Stimulated activated CD8-positive, alpha-beta memory T cell treated with anti-CD3 and anti-CD28 coated beads, Interleukin-4, amount 100 ng/mL, for 4 hours (primary cell): ENCODE measurements at places on chromosomes 2 and 18.

- DNase-seq = no peak
Measured at GRCh38 chr2:56687169-56687568, 503.4 kb downstream of the CCDC85A start.

GRCh38 chr2:96161898-96162297, 16.7 kb upstream of the DUSP2 start:
- no peak for DNase-seq

- DNase-seq = no peak
Measured at GRCh38 chr2:47520302-47520630, 117.3 kb downstream of the MSH2 start.

DNA sequence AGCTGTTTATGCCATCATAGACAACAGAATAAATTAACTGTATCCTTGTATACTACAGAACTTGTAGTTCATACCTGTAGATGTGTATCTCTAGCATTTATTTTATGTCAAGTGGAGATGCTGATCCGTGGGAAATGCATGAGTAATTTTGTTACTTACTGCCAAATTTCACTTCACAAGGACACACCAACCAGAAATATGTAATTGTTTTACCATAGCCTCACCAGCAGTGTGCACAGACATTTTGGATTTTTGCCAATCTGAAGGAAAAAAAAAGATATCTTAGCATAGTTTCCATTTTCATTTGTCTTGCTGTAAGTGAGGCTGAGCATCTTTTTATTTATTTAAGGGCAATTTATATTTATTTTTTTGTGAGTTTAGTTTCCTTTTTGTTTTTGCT, 265.1 kb upstream of the OSR1 start:
- DNase-seq = no peak

DNA sequence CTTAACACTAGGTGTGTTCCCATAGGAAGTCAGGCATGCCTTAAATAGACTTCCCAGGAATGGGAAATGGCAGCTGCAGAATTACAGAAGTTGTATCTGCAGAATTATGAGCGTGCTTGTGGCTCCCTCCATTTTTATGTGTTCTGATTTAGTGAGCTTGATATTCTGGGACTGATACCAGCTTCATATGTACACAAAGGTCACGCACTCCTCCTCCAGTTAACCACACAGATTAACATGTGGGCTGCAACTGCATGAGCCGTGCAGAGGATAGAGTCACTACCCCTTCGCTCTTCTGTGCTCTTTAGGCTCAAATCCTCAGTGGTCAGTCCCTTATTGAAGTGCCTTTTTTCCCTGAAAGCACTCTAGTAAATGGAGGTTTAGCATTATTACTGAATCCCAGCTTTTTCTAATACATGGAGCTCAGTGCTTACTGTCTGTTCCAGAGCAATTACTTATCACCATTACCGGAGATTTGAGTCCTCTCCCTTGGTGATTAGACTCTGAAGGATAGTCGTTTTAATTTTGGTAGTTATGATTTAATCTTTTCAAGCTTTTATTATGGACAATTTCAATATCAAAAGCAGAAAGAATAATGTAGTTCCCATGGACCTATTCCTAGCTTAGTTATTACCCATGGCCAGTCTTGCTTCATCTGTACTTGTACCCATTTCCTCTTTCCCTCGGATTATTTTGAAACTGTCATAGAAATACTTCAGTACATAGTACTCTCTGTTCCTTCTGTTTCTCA, 238.3 kb downstream of the PRKCE start:
- DNase-seq = no peak

DNA sequence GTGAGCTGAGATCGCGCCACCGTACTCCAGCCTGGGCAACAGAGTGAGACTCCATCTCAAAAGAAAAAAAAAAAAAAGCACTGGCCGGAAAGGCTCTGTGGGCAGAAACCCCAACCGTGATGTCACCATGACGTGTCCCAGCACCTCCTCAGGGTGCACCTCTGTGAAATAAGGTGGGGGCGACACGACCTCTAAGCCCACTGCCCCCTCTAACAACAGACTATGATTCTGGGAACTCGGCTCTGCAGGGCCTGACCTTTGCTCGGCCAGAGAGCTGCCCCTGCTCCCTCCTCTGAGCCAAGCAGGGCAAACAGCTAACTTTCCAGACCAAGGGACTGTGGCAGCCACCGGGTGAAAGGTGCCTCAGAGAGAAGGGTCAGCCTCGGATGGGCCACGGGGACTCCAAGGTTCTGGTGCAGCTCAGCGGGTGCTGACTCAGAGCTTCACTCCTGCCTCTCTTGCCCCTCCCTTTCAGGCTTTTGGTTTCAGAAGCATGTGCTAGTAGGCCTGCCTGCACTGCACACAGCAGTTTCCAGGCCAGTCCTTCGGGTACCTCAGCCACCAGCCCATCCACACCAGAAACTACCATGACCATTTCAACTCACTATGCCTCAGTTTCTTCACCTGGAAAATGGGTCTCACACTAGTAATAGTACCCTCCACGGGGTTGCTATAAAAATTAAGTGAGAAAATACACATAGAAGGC, 8.0 kb downstream of the TMBIM1 start:
- peak; percentile 51 for DNase-seq

GRCh38 chr2:225310745-225311144, 88.8 kb upstream of the NYAP2 start:
- no peak for DNase-seq

- no peak for DNase-seq
Measured at GRCh38 chr18:43279015-43279744, 1.9 kb upstream of the SYT4 start.

- DNase-seq = no peak
Measured at GRCh38 chr18:67514901-67515540, 1.5 kb downstream of the DSEL start.

GRCh38 chr2:37877457-37878315, 47.4 kb upstream of the RMDN2 start:
- DNase-seq = no peak

- DNase-seq = no peak
Measured at GRCh38 chr18:49062832-49063226, 112.1 kb upstream of the SMAD7 start.

GRCh38 chr18:57784034-57784800, 18.9 kb downstream of the ATP8B1 start:
- no peak for DNase-seq

DNA sequence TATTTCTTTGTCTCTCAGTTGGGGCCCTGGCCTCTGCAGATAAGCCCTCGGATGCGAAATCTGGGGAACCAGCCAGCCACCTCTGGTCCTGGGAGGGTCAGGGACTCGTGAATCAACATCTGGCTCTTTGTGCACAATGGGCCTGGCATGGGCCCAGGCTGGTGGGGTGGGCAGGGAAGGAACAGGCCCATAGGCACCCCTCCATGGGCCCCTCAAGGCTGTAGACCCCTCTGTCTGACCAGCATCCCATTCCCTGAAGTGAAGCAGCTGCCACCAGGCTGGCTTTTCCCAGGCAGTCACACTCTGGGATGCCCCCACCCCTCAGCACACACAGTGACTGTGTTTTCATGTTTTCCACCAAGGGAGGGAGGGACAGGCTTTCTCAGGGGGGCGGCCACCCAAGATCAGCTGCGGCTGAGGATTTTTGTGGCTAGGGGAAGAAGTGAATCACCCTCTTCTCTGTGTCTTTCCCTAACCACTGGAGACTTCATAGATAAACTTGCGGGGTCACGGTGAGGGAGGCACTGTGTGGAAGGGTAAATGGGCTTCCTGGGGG, 166.0 kb downstream of the AGAP1 start:
- no peak for DNase-seq

DNA sequence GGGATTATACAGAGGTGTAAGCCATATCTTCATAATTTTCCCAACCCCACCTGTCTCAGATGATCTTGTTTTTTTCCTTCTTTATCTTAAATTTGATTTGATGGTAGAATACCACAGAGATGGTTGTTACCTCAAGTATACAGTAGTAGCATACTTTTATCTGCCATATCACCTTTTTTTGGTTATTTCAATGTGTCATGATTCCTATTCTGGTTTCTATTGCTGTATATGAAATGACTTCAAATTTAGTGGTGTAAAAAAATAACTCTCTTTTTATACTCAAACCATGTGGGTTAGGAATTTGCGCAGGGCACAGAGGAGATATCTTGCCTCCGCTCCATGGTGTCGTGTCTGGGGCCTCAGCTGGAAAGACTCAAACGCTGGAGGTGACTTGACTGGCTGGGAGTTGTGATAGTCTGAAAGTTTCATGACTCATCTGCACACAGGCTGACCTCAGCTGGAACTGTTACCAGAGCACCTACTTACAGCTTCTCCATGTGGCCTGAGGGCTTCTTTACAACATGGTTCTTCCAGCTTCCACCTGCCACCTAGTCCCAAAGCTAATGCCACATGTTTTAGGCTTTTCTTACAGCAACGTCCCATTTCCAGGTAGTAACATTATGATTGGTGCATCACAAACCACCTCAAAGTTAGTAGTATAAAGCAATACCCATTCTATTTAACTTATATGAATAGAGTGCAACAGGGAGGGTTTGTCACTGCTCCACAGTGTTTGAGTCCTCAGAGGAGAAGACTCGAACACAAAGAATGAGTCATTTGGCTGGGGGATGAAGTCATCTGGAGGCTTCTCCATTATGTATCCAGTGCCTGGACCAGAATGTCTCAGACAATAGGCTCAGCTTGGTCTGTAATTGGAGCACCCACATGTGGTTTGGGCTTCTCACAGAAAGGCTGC, 82.3 kb upstream of the XPO1 start:
- no peak for DNase-seq

GRCh38 chr2:30582521-30582920, 135.5 kb downstream of the LCLAT1 start:
- no peak for DNase-seq

DNA sequence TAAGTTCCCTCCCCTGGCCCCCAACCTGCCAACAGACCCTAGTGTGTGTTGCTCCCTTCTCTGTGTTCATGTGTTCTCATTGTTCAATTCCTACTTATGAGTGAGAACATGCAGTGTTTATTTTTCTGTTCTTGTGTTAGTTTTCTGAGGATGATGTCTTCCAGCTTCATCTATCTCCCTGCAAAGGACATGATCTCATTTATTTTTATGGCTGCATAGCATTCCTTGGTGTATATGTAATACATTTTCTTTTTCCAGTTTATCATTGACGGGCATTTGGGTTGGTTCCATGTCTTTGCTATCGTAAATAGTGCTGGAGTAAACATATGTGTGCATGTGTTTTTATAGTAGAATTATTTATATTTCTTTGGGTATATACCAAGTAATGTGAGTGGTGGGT, 602.2 kb downstream of the DSC3 start:
- DNase-seq = no peak

DNA sequence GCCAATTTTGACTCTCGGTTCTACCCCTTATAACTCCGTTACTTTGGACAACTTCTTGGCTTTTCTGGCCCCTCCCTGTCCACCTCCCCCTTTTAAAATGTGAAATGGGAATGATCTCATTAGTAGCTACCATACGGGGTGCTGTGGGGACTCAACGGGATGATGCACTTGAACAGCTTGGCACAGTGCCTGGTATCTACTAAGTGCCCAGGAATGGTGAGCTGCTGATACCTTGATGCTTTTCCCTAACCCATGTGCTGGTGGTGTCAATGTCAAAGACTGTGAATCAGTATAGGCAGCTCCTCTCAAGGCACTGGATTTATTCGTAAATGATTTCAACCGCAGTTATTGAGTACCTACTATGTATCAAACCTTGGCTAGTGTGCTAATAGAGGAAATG, 204.2 kb downstream of the LOXHD1 start:
- DNase-seq = no peak

DNA sequence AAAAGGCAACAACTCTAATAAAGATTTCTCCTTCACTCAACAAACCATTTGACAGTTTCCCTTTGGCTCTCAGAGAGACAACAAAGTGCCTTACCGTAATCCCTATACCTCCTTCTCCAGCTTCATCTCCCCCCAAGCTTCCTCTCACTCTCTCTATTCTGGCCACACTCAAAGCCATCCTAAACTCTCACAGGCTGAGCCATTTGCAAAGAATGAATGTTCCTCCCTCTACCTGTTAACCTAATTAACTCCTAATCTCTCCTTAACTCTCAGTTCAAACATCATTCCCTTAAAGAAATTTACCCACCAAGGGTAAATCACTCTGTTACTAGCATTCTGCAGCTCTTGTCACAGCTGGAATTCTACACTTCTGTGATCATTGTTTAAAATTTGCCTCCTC, 38.2 kb downstream of the GFPT1 start:
- DNase-seq = no peak

DNA sequence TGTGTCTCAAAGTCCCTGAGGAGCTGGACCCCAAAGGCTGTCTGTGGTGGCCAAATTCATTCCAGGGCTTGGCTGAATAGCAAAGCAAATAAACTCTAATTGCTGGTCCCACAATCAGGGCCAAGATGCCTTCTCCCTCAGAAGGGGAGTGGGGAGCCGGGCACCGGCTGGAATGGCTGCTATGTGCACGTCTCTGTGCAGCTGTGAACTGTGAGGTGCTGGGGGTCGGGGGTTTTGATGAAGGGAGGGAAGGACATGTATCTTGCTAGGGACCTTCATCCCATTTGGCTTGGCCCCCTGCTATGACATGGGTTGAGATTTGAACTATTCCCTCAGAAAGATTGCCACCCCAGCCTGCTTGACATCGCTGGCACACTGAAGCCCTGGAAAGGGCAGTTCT, 60.4 kb downstream of the CIB4 start:
- DNase-seq = no peak

DNA sequence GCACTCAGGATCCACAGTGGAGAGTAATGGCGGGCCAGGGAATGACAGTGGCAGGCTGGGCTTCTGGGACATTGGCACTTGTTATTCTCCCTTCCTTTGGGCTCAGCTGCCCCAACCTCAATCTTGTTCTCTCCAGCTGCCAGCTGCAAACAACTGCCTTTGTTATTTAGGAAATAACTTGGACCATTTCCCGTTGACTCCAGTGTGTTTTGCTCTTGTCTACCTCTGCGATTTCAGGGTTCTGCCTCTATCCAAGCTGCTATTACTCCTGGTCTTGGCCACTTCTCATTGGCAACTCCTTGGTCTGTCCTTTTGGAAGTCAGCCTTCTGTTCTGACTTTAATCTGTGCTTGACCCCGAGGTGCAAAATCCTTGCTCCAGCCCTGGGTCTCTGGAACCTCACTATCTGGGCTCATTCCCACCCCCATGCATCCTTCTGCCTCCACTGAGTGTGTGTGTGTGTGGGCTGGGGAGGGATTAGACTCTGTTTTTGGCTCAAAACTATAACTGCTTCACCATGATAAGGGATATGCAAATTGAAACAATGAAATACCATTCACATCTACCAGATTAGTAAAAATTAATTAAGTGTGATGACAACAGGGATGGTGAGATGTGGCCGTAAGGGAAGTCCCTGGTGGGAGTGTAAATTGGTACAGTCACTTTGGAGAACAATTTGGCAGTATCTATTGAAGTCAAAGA, 134.1 kb upstream of the CXCR4 start:
- DNase-seq = no peak
